Trophoblast cell (in vitro differentiated cells and primary cell): ENCODE measurements at places on chromosomes 7 and 10.

GRCh38 chr10:114767101-114767985 is 54.2 kb upstream of the FHIP2A start:
- no peak for DNase-seq

DNA sequence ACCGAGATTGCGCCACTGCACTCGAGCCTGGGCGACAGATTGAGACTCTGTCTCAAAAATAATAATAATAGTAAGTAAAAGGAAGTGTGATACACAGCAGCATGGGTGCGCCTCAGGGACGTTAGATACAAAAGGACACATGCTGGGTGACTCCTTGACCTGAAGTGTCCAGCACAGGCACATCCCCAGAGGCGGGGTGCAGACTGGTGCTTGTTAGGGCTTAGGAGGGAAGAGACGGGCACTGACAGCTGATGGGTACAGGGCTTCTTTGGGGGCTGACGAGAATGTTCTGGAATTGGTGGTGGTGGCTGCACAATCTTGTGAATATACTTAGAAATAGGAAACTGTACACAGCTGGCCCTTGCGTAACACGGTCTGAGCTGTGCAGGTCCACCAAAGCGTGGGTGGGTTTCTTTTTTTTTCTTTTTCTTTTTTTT is 61.8 kb upstream of the DNAJB6 start:
- DNase-seq = no peak

DNA sequence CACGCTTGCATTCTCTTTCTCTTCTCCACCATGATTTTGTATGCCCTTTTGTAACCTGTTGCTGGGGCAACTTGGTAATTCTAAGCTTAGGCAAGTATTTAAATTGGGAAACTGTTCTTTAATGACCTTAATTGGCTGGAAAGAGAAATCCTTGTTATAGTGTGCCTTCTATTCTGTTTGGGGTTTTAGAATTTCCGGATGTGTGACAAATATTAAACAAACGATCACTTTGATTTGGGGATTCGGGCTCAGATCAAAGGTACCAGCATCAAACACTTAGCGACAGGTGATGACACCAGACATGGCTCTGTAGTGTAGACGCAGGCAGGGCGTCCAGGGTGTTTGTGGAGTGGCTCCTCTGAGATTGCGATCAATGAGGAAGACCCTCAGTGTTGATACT is 55.0 kb downstream of the RAB11FIP2 start:
- peak; percentile 15 for DNase-seq

DNA sequence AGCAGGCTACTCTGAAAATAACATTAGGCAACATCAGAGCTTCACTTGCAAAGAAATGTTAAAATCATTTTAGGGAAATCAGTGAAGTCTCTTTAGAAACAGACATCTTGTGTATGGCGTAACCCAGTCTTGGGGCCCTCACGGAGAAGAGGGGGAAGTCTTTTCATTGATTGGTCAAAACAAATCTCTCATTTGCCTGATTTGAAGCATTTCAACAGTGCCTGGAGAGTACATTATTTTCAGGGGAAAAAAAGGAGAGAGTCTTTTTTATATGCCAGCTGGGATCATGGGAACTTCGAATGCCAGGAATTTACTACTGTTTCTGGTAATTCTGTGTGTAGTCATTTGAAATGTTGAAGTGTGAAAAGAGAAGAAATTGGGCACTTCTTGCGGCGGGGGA is 471.4 kb downstream of the PLXDC2 start:
- no peak for DNase-seq

- DNase-seq = peak; percentile 17
Measured at GRCh38 chr7:120089968-120090367, 183.0 kb upstream of the KCND2 start.

DNA sequence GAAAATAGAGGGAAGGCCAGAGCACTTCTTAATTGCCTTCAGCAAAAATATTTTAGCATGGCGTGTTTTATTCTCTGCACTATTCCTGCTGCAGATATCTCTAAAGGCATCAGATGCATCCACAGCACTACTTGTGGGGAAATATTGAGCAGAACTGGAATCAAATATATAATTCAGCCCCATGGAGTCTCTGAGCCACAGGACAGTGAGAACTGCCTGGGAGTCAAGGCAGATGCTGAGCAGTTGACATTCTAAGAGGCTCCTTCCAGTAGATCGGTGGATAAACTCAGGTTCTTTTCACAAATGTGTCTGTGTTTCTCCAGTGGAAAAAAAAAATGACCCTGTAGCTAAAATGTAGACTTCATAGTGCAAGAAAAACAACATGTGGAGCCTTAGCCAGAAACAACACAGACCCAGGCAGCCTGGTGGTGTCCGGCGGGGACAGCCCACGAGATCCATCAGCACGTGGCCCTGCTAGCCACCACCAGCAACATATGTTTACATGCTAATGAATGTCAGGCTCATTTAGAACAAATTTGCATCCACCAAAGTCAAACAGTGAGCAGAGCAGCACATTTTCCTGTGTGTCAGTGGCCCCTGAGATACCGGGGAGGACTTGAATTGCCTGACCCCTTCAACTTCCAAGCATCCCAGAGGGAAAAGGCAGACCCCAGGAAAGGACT is 123.3 kb upstream of the PFKP start:
- DNase-seq = no peak

GRCh38 chr7:134767520-134768168 is 11.8 kb upstream of the CALD1 start:
- DNase-seq = no peak

DNA sequence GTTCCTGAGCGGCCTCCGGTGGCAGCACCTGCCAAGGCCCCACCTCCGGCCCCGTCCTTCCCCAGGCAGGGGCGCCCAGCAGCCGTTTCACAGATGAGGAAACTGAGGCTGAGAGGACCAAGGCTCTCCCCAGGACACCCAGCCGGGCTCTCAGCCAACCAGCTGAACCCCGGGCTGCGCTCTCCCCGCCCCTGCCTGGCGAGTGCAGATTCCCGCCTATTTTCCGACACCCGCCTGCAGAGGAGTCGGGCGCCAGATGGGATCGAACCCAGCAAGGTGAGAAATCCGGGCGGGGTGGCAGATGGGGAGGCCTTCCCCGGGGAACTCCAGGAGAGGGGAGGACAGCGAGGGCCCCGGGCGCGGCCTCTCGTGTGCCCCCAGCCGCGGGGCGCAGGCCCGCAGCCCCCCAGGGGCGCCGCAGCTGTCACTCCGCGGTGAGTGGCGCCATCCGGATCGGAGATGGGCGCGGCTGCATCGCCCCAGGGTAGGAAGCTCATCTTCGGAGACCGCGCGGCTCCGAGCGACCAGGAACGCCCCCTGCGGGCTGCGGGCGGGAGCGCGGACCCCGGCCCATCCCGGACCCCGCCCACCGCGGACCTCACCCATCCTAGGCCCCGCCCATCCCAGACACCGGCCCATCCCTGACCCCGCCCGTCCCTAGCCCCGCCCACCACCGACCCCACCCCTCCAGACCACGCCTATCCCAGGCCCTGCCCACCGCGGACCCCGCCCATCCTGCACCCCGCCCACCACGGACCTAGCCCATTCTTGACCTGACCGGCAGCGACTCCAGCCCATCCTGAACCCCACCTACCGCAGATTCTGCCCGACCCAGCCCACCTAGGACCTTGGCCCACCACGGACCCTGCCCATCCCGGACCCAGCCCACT is 90.3 kb downstream of the MICALL2 start:
- DNase-seq = no peak

DNA sequence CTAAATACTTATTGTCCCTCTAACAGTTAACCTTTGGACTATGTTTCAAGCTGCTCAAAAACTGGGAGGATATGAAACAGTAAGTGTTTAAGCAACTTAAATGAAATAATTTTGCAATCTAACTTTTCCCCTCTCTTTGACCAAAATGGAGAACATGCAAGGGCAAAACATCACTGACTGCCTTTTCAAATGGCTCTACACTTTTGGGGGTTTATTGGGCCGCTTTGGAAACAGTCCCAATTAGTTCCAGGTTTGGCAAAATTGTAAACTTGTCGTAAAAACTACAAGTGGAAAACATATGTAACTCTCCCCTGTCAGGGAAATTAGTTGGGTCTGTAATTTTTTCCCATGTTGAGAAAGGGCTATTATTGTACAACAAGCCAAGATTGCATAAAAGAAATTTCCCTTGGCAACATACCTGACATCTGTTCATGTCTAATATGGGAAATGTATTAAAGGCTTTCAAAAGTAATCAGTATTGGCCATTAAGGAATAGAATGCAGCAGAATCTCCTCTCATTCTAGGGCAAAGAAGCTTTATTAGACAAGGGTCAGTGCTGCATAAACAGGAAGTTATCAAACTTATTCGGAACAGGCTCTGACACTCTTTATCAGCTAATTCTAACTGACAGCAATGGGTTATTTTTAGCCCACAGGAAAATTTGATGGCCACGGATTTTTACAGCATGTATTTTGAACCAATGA is 157.9 kb downstream of the ARID5B start:
- no peak for DNase-seq

DNA sequence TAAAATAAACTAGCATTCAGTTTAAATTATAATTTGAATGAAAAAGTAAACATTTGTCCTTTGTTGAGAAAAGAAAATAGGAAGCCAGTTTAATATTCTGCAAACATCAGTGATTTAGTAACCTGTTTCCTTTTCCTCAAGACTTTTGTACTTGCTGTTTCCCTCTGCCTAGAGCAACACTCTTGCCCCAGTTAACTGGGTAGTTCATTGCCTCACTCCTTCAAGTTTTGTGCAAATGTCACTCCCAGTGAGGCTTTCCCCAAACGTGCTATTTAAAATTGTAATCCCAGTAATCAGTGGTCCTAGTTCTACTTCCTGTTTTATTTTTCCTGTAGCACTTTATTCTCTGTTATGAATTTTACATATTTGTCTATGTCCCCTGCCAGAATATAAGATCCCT is 23.8 kb downstream of the DLD start:
- DNase-seq = no peak

DNA sequence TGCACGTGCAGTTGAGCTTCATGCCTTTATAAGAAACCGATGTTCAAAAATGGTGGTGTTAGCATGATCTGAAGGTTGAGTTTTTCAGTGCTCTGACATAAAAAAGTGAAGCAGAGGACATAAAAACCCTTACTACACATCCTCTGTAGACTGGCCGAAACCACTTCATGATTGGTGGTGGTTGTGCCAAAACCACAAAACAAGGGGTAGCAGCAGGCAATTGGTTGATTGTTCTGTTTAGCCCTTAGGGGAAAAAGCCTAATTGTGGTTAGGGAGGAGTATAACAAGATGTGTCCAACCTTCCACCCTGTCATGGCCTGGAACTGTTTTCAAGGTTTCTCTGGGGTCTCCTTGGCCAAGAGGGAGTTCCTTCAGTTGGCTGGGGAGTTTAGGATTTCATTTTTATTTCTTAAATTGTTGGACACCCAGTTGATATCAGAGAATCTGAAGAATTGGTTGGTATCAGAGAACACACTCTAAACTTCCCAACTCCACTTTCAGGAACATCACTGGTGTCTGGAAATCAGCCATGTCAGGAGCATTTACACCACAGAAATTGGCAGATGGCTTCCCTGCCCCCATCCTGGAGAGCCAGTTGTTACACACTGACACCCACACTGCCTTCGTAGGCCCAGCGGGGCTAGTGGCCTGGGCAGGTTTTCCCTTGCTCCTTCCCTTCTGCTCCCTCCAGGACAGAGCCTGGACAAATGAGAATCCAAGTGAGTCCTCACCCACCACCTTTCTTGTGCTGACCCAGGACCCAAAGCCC is 18.8 kb downstream of the MRPS24 start:
- DNase-seq = no peak

GRCh38 chr10:77071956-77072355 is 565.7 kb downstream of the KCNMA1 start:
- no peak for DNase-seq
